ENCODE measurements at places on chromosomes 5 and 9.

DNA sequence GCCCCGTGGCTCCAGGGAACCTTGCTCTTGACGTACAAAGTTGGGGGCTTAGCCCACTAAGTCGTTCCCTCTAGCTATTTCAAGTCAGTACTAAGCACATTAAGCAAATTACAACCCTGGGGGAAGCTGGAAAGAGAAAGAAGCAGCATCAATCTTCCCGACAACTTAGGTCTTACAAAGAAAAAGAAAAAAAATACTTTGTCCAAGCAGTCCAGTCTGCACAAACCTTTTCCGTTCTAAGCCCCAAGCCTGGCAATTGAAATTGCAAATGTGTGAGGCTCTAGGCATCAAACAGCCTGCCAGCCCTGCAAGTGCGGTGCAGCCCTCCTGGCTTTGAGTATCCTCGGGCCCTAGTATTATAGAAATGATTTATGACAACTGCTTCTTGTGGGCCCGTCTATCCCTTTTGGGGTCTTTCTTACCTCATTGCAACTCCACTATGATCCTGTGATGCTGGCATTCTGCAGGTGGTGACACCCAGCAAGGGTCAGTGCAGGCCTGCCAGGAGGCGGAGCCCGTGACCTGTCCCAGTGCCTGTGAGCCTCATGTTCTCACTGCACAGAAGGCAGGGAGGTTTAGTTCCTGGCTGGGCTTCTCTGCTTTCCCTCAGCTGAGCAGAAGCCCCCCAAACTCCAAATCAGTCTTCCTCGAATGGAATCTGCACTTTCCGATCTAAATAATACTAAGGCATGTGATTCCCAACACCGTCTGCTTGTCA is 232.3 kb upstream of the IRX2 start:
- no peak for DNase-seq

DNA sequence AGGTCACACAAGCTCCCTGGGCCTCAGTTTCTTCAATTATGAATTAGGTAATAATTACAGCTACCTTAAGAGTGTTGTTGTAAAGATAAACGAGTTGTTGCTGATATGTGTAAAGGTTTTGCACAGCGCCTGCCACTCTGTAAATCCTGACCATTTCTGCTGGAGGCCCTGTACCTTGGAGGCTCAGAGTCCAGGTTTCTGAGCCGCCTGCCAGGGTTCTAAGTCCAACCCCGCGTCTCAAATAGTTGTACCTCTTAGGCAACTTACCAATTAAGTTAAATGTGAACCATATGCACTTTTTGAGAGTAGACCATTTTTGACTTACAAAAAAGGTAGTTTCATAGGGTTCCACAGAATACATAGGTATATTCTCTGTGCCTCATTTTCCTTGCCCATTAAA is 156.8 kb upstream of the KLF9 start:
- DNase-seq: no peak

DNA sequence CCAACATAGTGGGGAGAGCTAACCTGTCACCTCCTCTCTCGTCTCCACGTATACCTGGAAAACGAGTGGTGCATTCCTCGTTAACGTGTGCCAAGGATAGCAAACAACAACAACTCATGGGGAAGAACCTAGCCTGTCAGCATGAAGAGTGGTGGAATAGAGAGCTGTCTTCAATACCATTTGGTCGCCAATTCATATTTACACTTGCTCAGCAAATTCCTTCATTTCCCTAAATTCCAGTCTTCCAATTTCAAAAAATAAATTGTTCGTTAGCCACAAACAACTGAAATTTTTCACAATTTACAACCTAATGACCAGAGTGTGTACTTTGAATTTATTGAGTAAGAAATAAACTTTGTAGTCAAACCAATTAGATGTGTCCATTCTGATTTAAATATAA is 344.8 kb downstream of the NTRK2 start:
- no peak for DNase-seq

DNA sequence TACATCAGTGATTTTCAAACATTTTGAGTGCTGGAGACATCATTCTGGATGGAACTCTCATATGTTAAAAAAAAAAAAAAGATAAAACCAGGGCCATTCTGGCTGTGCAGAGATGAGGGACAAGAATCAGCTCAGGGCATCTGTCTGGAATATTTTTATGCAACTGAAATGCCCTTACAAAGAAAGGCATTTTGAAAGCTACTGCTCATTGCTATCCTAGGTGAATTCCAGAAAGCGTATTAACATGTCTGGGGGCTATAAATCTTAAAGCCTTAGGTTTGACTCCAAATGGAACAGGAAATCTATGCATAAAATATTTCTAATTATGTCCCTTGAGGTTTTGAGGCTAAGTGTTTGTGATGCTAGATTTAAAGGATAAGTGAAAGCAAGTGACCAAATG is 14.9 kb upstream of the PCSK1 start:
- no peak for DNase-seq

GRCh38 chr9:592225-592624 is 249.3 kb upstream of the DMRT1 start:
- no peak for DNase-seq

- no peak for DNase-seq
Observed at GRCh38 chr9:121107029-121107428, 32.3 kb downstream of the CNTRL start.

GRCh38 chr5:150511578-150512367 is 3.8 kb downstream of the NDST1 start:
- DNase-seq: peak; percentile 69

DNA sequence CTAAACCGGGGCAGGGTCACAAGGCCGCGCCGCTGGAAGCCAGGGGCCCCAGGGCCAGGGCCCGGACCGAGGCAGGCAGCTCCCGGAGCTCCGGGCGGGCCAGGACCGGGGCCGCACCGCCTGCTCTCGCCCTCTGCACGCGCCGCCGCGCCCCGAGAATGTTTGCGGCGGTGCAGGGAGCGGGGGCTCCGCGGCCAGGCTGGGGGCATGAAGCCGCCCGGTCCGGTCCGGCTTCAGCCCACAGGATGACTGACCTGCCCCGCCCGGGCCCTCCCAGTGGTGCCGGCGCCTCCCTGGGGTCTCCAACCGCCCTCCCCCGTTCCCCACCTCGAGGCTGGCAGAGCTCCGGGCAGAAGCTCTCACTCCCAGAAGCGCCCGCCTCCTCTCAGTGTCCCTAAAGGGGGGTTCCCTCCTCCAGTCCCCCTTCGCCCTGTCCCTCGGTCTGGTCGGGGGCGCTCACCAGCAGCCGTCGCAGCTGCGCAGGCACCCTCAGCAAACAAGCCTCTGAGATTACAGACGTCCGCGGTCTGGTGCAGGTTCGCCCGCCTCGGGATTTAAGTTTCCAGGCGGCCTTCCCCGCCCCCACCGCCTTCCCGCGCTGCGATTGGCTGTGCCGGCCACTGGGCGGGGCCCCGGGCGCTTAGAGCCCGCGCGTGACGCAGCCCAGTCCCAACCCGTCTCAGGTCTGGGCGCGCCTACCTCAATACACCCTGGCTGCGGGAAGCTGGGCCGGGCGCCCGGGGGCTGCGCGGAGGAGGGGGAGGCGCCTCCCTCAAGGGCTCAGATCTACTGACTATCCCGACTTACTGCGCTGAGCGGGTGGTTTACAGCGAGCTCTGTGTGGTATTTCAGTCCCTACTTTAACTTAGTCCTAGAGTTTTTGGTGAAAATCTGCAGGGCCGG is at the start of gene CTSV:
Gene CTSV (minus strand): TSS at position 532 of the 903 bp plus-strand sequence. CDS start 1,099 bp downstream, outside the sequence.
- DNase-seq: peak; percentile 13

- peak; percentile 38 for DNase-seq
Observed at GRCh38 chr5:147479949-147480348, 29.9 kb downstream of the DPYSL3 start.

DNA sequence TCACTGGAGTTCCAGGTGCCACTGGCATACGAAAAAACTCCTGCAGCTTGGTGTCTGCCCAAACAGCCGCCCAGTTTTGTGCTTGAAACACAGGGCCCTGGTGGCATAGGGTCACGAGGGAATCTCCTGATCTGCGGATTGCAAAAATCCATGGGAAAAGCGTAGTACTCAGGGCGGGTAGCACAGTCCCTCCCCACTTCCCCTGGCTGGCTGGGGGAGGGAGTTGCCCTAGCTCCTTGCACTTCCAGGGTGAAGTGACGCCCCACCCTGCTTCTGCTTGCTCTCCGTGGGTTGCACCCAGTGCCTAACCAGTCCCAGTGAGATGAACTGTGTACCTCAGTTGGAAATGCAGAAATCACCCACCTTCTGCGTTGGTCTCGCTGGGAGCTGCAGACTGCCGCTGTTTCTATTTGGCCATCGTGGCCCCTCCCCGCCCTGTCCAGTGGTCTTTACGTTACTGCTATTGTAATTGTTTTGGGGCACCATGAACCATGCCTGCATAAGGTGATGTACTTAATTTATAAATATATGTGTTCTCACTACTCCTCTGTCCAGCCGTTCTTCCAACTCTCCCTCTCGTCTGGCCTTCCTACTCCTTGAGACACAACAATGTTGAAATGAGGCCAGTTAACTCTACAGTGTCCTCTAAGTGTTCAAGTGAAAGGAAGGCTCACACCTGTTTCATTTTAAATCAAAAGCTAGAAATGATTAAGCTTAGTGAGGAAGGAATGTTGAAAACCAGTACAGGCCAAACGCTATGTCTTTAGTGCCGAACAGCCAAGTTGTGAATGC is 65.9 kb downstream of the CCDC171 start:
- no peak for DNase-seq

GRCh38 chr5:68283766-68284165 is 68.2 kb downstream of the PIK3R1 start:
- DNase-seq: no peak

DNA sequence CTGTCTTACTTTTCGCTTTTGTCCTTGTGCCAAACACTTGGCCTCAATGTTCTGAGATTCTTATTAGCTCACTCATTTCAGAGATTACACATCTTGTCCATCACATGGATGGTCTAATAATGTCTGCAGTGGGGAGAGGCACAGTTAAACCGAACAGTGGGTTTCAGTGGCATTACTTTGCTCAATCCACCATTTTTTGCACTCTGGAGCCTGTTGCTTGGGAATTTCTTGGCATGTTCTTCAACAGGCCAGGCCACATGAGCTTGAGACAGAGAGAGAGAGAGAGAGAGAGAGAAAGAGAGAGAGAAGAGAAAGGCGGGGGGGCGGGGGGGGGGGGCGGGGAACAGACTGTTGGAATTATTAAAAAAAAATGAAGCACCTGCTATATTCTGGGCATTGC is 1327.8 kb upstream of the WWC1 start:
- no peak for DNase-seq

Measured in GM04503 (cell line).